LHCN-M2 (cell line): ENCODE measurements at places on chromosomes 4 and X. TPM values are rescaled to one million over a fixed set of nuclear protein-coding genes. Genes with fewer than 3 reads are reported as not detected.

GPC3 gene
- total RNA-seq: not detected in 2 replicates

ANKRD50 gene
- total RNA-seq: 13.0 and 16.3 TPM in 2 replicates

- no peak for DNase-seq
Measured at GRCh38 chrX:39227371-39227770, 426.1 kb downstream of the MID1IP1 start.

PF4V1 gene
- total RNA-seq: not detected in 2 replicates

DNA sequence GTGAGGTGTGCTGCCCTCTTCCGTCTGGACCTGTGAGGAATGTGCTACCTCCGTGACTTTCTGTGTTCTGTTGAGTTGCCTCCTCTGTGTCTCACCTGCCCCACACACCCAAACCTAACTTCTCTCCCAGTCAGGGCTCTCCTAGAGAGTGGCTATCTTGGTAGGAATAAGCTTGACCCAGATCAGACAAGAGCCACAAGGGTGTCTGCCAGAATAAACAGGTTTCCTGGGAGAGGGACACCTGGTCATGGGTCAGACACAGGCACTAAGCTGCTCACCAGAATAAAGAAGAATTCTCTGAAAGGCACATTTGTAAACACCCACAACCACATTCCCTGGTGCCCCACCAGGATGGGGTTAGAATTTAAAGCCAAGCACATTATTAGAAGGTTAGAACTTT, 11.1 kb downstream of the ZNF182 start:
- DNase-seq: no peak

DNA sequence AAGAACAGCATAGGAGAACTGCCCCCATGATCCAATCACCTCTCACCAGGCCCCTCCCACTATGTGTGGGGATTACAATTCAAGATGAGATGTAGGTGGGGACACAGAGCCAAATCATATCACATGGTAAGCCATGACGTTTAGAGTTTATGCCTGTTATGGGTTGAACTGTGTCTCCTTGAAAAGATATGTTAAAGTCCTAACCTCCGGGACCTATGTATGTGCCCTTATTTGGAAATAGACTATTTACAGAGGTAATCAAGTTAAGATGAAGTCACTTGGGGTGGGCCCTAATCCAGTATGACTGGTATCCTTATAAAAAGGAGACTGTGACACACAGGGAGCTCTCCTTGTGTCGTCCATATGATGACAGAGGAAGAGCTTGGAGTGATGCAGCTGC, 25.2 kb upstream of the SLC2A9 start:
- no peak for DNase-seq

DNA sequence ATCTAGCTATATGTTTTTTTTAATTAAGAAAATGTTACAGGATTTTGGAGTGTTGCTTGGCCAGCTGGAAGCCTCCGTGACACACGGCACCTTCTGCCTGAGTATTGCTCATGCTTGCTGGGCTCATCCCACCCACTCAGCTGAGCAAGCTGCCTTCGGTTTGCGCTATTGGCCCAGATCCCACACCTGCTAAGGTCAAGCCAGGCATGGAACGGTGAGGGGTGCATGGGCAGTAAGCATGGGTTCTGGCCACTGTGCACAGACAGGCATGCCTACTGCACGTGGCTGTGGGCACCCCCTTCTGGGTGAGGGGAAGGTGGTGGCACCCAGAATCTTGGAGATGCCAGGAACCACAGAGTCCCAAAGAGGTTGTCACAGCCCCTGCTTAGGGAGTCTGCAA, 1178.4 kb upstream of the PCDH7 start:
- peak; percentile 43 for DNase-seq

DNA sequence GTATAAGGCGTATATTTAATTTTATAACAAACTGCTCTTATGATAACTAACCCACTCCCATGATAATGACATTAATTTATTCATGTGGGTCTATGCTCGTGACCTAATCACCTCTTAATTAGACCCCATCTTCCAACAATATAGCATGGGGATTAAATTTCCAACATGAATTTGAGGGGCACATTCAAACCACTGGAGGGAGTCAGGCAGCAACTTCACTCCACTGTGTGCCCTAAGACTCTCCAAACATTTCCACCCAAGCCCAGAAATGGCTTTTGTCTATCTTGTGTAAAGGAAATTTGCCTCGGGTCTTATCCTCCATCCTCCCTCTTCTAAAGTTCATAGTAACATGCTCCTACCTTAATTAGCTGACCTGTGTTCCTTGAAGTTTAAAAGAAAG, 616.1 kb upstream of the CPEB2 start:
- DNase-seq: peak; percentile 28

DNA sequence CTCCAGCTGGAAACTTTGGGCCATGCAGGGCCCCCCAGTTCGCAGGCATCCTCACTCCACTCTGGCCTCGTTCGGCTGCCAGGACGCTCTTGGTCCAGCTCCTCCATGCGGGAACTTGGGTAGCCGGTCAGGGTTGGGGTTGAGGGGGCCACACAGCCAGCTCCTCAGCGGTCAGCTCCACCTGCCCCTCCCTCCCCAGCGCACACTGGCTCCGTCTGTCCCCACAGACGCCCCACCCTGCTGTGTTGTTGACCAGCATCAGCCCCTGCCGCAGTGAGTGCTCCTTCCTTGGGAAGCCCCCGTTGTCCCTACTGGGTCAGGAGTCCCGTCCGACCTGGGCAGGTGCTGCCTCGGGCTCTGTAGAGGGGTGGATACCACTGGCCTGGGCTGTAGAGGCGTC, 5.8 kb downstream of the FGFRL1 start:
- no peak for DNase-seq

DNA sequence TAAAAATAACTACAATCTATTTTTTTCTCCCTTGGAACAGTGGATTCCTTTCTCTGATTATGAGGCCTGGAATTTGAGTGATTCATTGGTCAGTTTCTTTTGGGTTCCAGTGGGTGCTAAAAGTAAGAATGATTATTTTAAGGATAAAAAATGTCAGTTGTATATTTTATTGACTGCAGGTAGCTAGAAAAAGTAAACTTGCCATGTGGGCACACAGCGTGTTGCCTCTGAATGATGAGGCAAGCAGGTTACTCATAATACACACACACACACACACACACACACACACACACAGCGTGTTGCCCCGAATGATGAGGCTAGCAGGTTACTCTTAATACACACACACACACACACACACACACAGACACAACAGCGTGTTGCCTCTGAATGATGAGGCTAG, 13.8 kb downstream of the GALNT7 start:
- DNase-seq: peak; percentile 85

GRCh38 chrX:129188231-129188630, 335.1 kb downstream of the SMARCA1 start:
- no peak for DNase-seq

TCEANC gene
- 1.4 and 2.0 TPM in 2 replicates for total RNA-seq

TLR6 gene
- 2.9 and 3.7 TPM in 2 replicates for total RNA-seq

- DNase-seq: no peak
Measured at GRCh38 chrX:110414273-110414672, 55.6 kb downstream of the RTL9 start.

DNA sequence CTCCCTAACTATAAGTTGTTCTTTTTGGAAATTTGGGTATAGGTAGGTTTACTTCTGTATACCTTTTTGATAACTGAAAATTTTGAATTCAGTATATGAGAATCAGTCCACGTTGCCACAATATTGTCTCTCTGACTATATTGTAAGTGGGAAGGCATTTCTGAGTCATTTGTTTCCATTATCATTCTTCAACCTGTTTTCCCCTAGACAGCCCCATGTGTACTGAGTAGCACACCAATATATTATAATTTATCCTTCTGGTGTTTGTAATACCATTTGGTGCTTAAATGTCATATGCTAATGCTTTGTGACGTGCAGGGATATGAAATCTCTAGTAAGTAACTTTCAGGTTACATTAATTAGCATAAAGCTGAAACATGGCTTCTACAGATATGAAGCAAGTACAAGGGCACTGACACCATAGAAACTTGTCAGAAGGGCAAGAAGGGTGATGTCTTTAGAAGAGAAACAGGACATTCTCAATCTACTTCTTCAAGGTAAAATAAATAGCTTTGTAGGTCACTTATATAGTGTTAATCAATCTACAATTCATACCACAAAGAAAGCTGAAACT, 27.7 kb downstream of the PAK3 start:
- no peak for DNase-seq

DNA sequence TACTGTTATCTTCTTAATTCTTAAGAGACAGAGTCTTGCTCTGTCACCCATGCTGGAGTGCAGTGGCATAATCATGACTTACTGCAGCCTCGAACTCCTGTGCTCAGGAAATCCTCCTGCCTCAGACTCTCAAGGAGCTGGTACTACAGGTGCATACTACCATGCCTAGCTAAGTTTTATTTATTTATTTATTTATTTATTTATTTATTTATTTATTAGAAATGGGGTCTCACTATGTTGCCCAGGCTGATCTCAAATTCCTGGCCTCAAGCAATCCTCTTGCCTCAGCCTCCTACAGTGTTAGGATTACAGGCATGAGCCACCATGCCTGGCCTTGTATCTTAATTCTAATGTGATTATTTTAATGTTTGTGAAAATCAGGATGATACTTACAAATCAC, 125.6 kb downstream of the THOC2 start:
- DNase-seq: no peak

- no peak for DNase-seq
Measured at GRCh38 chr4:101265816-101266172, 81.5 kb downstream of the PPP3CA start.

- no peak for DNase-seq
Measured at GRCh38 chrX:119089619-119090018, 16.8 kb downstream of the CT47C1 start.

DNA sequence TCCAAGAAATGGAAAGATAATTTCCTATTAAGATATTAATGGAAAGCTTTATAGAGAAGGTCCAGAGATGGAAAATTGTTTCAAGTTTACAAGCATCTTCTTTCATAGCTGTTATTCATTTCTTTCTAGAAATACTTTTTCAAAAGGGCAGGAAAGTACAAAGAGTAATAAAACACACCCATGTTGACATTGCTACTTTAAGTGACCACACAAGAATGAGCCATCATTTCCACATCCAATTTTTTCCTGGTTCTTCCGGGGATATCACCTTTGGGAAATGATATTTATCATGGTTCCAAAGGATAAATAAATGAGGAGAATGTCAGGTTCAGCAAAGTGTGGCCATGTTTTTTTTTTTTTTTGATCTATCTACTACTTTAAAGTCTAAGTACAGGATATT, 4.5 kb downstream of the GLRA2 start:
- no peak for DNase-seq

TASL gene
- not detected in 2 replicates for total RNA-seq
